B cell (primary cell): ENCODE measurements at places on chromosomes 13 and 19. TPM values are rescaled to one million over a fixed set of nuclear protein-coding genes. Genes with fewer than 3 reads are reported as not detected.
A peak's percentile ranks its signal among the peaks of the same experiment; 100 is the strongest.

GRCh38 chr19:42349378-42350107, 24.1 kb downstream of the MEGF8 start:
- H3K36me3 ChIP-seq, result peaks cover 12% of the 10 kb centered on the region
- H3K4me1 ChIP-seq, result peaks cover 16% of the 10 kb centered on the region
- no peaks in the 10 kb centered on the region for H3K27me3 ChIP-seq
- H3K4me3 ChIP-seq, result no peak overlapping the region

DNA sequence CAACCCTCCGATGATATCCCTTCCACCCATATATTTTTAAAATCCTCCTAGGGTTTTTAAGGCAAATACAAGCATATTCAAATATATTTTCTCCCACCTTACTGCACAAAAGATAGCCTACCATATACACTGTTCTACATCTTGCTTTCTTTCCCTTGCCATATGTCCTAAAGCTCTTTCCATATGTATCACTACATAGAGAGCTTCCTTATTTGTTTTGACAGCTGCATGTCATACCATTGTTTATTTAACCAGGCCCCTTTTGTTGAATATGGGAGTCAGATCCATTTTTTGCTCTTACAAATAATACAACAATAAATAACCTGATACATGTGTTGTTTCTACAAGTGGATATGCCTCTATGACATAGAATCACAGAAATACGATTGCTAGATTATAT, 32.8 kb upstream of the WDFY2 start:
- H3K4me1 ChIP-seq, result peaks cover 6% of the 10 kb centered on the region
- no peaks in the 10 kb centered on the region for H3K27me3 ChIP-seq
- DNase-seq, result no peak
- H3K36me3 ChIP-seq, result no peaks in the 10 kb centered on the region
- H3K27ac ChIP-seq, result no peak overlapping the region
- H3K4me3 ChIP-seq, result no peak overlapping the region

DNA sequence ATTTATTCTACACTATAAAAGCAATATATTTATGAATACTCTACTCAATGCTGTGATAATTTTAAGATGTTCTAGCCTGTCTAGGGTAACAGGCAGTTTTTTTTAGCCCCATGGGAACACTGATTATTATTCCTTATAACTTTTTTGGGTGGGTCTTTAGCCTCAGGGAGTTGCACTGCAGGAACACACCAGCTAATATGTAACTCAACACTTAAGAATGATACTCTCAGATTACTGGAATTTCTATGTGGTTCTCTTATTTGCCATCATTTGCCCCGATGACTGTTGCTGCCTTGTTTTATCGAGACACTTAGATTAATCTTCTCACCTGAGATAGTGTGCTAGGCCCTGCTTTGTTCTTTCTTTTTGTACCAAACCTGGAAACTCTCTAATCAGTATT, 396.9 kb upstream of the SLITRK1 start:
- DNase-seq, result no peak
- no peak overlapping the region for H3K27ac ChIP-seq
- no peaks in the 10 kb centered on the region for H3K27me3 ChIP-seq
- H3K36me3 ChIP-seq, result no peaks in the 10 kb centered on the region
- no peak overlapping the region for H3K4me3 ChIP-seq

DNA sequence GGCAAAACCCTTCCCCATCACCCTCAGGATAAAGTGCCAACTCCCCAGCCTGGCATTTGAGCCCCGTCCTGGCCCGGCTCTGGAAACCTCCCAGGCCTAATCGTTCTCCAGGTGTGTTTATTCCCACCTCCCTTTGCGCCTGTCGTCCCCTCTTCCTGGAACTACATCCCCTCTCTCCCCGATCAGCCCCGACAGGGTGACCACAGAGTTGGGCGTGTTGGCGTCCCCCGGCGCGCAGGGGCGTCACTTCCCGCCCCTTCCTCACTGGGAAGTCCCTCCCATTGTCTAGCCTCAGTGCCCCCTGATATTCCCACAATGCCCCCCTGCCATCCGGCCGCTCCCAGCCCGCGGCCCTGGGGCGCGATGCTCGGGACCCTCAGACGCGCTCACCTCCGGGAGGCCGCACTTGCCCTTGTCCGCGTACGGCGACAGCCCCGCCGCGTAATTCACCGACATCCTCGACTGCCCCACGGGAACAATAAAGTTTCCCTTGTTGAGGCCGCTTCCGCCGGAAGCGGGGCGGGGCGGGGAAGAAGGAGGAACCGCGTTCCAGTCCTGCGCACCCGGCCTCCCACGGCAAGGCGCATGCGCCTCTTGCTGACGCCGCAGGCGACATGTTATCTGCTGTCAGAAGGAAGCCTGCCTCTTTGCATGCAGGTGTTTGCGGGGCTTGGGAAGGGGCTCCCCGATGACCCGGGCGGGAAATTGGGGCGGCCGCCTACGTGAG, at the start of the genes ANKRD24 and SIRT6:
Gene ANKRD24, plus strand, starts transcription at position 606 of the 727 bp plus-strand sequence. CDS start 3,737 bp downstream, outside the sequence.
Gene SIRT6, minus strand, starts transcription at position 480 of the 727 bp plus-strand sequence. Its CDS starts 24 bp downstream, at position 456.
- DNase-seq, result peak; percentile 97
- H3K27ac ChIP-seq, result peak within 1 kb of the TSS; percentile 72
- no peaks in the 10 kb centered on the region for H3K27me3 ChIP-seq
- peak within 1 kb of the TSS; percentile 65 for H3K4me3 ChIP-seq

- H3K4me1 ChIP-seq, result no peaks in the 10 kb centered on the region
- no peaks in the 10 kb centered on the region for H3K27me3 ChIP-seq
- no peak overlapping the region for H3K4me3 ChIP-seq
- DNase-seq, result no peak
These were observed 412.2 kb upstream of the KLHL1 start for GRCh38 chr13:70520275-70521036.

The KLK13 gene
- polyA plus RNA-seq, result not detected in 2 replicates

The ESD gene
- polyA plus RNA-seq, result 25.8 and 29.9 TPM in 2 replicates
